ENCODE measurements at places on chromosomes 7 and 10.

DNA sequence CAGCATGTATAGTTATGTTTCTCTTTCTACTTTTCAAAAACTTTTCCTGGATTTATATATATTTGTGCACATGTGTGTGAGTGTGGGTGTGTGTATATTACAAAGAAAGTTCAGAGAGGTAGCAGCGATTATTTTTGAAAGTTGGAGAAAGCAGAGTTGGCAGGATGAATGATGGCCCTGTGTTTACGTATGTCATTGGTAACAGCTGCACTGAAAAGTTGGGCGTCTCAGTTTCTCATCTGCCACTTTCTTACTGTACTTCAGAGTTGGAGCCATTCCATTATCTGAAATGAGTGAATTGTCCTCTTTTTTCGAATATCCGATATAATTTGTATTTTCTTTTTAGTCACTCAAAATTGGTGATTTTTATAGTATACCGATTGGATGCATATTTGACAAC, 172.2 kb downstream of the CDK14 start:
- DNase-seq, result no peak

- DNase-seq, result no peak
These were observed 62.4 kb upstream of the CDK6 start for GRCh38 chr7:92898798-92899197.

DNA sequence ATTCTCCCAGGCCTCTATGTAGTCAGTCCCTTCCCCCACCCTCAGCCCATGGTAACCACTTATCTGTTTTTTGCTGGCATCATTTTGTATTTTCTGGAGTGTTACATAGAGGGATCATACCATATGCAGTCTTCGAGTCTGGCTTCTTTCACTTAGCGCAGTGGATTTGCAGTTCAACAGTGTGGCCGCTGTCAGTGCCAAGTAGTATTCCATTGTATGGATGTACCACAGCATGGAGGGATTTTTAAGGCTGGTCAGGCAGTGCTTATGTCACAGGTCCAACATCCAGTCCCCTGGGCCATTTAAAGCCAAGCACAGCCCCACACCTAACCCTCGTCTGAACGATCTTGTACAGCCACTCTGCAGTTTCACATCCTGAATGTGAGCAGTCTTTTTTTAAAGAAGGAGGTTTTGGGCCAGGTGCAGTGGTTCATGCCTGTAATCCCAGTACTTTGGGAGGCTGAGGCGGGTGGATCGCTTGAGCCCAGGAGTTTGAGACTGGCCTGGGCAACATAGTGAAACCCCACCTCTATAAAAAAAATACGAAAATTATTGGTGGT, 121.8 kb downstream of the CUX1 start:
- no peak for DNase-seq

DNA sequence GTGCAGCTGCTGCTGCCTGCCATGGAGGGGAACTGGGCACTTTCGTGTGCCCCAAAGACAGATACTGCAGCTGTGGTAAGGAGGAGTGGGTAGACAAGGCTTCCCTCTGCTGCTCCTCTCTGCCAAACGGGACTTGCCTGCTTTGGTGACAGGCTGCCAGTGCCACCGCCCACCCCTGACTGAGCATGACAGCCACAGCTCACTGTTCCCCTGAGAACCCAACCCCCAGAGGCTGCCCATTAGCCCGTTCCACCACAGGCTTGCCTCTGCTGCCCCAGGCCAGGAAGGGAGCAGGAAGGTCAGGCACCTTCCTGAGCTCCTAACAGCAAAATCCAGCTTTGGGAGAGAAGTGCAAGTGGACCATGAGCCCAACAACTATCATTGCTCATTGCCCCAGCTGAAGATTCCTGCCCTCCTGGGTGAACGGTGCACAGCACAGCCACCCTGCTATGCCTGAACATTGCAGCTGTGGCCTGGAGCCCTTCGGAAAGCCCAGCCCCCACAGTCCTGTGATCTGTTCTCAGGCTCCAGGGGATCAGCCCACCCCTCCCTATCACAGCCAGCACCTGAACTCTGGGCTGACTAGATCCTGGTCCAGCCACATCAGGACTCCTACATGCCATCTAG, 58.7 kb upstream of the ANTXRL start:
- DNase-seq, result no peak

GRCh38 chr10:18619016-18619415, 32.4 kb downstream of the NSUN6 start:
- no peak for DNase-seq

All from H7 (cell line).